ENCODE measurements at places on chromosomes 3 and 15. TPM values are rescaled to one million over a fixed set of nuclear protein-coding genes. Genes with fewer than 3 reads are reported as not detected.
A peak's percentile ranks its signal among the peaks of the same experiment; 100 is the strongest.

SLC28A2 gene
- not detected for total RNA-seq

DNA sequence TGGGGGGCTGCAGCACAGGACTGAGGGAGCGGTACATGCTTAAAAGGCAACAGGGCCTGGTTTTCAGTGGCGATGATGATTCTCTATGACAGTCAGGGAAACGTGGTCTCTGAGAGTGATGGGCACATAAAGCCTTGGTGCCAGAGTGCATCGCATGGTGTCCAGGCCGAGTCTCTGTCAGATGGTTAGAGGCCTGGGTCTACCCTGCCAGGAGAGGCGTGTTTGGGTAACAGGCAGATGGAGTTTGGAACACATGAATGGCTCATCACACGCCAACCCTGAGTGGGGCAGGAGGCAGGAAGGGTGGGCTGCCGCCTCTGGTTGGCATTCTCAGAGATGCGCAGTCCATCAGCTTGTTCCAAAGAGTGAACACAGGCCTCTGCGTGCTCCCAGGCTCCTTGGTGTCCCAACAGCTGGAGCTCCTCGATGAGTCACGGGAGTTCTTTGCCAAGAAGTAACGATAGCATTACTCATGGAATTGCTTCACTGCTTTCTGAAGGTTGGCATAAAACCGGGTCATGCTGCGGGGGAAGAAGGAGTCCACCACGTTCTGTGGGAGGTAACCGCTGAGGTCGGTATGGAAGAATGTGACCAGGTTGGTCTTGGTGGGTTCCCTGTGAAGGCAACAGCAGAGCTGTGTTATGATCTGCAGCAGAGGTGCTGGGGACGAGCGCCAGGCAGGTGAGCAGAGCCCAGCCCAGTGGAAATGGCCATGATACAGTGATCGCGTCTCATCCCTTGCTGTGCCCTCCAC is 11.0 kb downstream of the STARD5 start:
- DNase-seq, result peak; percentile 67

GRCh38 chr3:69791106-69791505 is 51.8 kb downstream of the MITF start:
- DNase-seq, result peak; percentile 72

GRCh38 chr3:13497386-13497785 is 17.3 kb downstream of the HDAC11 start:
- peak; percentile 5 for DNase-seq

GRCh38 chr3:140421884-140422283 is 256.0 kb upstream of the TRIM42 start:
- no peak for DNase-seq

LRRC49 gene
- total RNA-seq, result 86.6 TPM

IQCF5 gene
- not detected for total RNA-seq

DNA sequence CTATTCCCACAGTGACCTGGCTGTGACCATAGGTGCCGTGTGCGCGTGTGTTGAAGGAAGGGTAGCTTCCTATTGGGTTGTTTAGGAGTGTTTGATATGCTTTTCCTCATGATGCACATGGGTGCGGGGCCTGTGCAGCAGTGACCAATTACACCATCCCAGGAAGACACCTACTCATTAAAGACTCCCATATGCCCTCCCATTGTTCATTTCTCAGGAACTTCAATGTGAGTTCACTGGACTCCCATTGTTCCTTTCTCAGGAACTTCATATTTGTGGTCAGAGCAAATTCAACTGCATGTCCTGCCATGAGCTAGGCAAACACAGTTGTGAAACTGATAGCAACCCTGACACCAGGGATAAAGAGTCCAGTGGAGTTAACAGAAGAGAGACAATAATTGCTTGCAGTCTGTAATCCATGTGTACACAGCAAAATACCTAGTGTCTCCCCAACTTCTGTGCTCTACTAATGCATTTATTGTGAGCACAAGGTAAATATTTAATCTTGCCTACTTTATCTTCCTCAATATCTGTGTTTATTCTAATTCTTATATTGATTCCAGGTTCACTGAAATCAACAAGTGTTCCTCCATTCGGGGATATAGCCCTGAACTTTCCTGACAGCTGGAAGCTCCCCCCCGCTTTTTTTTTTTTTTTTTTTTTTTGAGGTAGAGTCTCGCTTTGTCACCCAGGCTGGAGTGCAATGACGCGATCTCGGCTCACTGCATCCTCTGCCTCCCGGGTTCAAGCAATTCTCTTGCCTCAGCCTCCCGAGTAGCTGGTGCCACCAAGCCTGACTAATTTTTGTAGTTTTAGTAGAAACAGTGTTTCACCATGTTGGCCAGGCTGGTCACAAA is 57.5 kb upstream of the GCNT3 start:
- DNase-seq, result no peak

- DNase-seq, result no peak
These were observed 22.0 kb downstream of the STARD5 start for GRCh38 chr15:81301815-81302399.

GRCh38 chr15:71716990-71717389 is 93.4 kb upstream of the NR2E3 start:
- no peak for DNase-seq

APBA2 gene
- total RNA-seq, result 0.38 TPM

GRCh38 chr3:158169091-158169491 is 59.2 kb downstream of the RSRC1 start:
- no peak for DNase-seq

DNA sequence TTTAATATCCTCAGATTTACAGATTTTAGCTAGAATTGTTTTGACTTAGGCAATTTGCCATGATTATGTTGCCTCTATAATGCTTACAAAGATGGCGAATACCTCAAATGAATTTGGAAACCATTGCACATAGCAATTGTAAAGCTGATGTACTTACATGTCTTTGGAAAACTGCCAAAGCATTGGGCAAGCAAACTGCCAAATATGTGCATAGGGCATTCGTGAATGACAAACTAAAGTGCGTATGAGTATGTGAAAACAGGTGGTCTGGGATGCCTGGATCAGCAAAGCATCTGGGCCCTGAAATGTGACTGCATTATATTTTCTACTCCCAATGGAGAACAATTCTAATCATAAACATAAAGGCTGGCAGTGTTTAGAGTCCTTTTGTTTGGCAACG is 445.3 kb upstream of the ROBO1 start:
- DNase-seq, result no peak

GRCh38 chr3:186532598-186533072 is 11.5 kb downstream of the CRYGS start:
- no peak for DNase-seq

GRCh38 chr3:51257870-51258269 is 127.2 kb upstream of the MANF start:
- DNase-seq, result no peak

- DNase-seq, result no peak
These were observed 43.9 kb upstream of the RYK start for GRCh38 chr3:134294302-134295280.

- no peak for DNase-seq
These were observed 464.9 kb downstream of the TAFA4 start for GRCh38 chr3:68467465-68467864.

All from left ventricle myocardium inferior (tissue), 1 donor.